ENCODE measurements at places on chromosomes 5 and 9.

GRCh38 chr9:120435091-120435490 lies 144.9 kb downstream of the CDK5RAP2 start:
- no peak for DNase-seq

- DNase-seq, result no peak
Observed at GRCh38 chr5:58456486-58456885, 3.4 kb downstream of the PLK2 start.

DNA sequence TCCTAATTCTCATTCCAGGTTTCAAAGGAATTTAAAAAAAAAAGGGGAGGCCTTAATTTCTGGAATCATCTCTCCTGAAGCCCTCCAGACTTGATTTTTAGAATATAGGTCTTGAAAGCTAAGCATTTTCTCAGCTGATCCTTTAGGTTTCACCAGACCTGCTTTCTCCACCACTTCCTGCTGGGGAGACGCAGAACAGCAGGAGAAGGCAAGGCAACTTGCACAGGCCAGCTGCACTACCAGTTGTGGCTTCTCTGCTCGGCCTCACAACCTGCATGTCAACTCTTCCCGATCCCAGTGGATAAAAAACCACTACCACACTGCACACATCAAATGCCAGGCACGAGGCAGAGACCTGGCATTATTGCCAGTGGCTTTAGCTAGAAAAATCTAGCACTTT lies 119.8 kb downstream of the SIL1 start:
- DNase-seq, result no peak

DNA sequence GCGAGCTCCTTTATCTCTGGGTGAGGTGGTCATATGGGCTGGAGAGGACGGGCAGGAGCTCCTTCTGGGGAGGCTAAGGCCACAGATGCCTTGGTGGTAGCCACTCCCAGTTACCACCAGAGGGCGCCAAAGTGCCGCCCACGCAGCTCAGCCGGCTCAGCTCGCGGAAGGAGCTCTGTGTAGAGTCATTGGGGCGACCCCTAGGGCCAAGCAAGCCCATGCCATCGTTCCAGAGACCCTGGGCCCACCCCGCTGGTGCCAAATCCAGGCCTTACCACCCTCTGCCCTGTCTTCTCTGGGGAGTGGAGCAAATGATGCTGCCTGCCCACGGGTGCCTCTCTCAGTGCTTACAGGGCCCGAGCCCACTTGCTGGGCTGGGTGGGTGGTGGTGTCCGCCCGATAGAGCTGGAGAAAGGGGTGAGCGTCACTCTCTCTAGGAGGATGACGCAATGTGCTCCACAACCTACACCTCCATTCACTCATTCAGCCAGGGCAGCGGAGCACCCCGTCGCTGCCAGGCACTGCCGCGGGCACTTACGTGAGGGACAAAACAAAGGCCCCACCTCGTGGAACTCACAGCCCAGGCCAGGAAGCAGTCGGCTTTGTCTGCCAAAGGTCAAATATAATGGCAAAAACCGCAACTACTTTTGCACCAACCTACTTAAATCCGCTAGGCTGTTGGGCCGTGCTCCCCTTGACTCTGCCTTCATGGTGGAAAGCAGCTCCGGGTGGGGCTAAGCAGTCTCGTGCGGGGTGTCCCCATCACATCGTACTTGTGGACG lies 13.8 kb downstream of the TSPAN17 start:
- peak; percentile 55 for DNase-seq

DNA sequence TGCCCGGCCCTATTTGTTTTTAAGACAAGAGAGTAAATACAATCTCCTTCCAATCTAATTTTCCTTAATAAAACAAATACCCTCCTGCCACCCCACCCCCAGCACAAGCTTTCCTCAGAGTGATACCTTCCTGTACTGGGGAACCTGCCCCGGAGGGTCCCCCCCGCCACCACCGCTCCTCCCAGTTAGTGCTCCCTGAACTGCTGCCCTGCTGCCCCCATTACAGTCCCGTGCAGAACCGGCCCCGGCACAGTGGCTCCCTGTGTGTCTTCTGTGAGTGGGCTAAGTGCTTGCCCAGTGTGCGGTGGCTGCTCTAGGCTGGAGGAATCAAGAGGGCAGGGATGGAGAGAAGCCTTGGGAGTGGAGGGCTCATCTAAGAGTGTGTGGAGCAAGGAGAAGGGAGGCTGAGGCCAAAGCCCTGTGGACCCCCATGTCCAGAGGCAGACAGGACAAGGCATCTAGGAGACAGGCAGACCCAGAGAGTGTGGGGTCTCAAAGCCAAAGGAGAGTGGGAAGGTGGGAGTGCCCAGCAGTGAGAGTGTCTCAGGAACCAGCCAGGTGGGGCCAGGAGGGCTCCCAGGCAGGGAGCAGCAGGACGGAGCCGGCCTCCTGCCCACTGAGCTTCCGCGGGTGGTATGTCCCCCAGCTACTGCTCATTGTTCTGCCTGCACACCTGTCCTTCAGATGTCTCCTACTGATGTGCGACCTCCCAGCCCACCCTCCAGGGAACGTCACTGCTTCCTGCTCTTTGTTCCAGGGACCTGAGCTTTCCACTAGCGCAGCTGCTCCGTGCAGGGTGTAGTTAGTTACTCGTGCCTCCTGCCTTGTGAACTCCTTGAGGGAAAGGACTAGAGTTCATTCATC lies 129.0 kb downstream of the DAB2IP start:
- no peak for DNase-seq

DNA sequence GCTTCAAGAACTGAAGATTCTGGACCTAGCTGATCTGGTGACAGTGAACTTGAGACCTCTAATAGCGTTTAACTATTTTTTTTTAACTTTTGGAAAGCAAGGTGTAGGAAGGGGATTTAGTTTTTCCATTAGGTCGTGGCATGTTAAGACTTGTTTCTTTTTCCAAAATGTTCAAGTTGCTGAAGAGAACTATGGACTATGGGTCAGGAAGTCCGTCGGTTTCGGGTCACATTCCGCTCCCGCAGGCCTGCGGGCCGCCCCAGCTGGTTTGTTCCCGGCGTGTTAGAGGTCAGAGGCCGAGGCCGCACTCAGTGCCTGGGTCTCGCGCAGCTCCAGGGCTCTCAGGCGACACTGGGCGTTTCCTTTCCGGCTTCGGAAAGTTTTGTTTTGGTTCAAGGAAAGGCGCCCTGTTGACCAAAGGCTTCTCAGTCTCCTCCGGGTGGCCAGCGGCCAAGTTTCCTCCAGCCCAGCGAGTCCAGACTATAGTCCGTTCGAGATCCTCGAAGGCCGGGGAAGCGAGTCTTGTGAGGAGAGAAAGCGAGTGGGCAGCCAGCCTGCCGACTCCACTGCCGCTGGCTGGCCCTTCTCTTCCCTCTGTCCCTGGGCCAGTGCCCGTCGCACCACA lies 586 bp upstream of the FCHO2 start:
- DNase-seq, result peak; percentile 7

- no peak for DNase-seq
Observed at GRCh38 chr5:97545886-97546535, 363.0 kb upstream of the RIOK2 start.

- no peak for DNase-seq
Observed at GRCh38 chr5:41275813-41276512, 62.6 kb upstream of the C6 start.

DNA sequence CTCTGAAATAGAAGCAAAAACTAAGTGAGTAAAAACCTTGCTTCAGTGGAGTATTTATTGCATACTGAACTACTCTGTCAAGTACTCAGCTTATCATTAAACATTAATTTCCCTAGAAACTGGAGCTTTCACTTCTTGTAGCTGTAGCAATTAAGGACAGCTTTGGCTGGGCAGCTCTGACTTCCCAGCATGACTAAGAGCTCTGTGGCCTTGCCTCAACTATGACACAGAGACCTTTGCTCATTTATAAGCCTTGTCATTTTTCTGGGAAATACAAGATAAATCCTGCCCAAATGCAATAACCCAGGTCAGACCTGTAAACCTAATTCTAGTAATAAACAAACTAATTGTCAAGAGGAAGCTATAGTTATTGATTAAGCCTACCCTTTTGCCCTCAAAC lies 65.4 kb upstream of the STK32A start:
- DNase-seq, result no peak

- DNase-seq, result no peak
Observed at GRCh38 chr5:54404568-54404967, 50.9 kb upstream of the HSPB3 start.

DNA sequence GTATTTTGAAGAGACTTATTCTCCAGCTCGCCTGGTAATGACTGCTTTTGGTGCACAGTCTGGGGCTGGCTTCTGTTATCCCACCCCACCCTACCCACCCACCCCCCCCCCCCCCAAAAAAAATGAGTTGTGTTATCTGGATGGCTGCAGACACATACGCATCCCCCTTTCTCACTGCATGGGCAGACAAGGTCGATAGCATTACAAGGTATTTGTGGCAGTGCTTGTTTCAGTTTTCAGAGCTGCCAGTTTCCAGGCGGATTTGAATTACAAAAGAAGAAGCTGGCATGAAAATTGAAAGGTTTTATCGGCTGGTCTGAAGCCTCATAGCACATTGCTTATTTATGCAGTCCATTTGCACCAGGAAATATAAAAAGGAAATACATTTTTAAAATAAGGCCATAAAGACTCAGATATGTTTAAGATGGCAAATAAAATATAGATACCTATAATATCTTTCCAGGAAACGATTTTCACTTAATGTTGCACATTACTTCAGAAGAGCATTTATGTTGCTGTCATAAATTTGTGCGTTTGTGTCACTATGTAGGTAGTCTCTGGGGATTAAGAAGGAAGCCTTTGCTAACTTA lies 85.1 kb upstream of the GRHPR start:
- DNase-seq, result no peak

GRCh38 chr5:76305269-76305668 lies 97.8 kb upstream of the IQGAP2 start:
- DNase-seq, result no peak

- DNase-seq, result peak; percentile 64
Observed at GRCh38 chr9:126805554-126806262, 868 bp downstream of the ZBTB43 start.

- DNase-seq, result no peak
Observed at GRCh38 chr5:161027763-161028162, 175.8 kb upstream of the ATP10B start.

DNA sequence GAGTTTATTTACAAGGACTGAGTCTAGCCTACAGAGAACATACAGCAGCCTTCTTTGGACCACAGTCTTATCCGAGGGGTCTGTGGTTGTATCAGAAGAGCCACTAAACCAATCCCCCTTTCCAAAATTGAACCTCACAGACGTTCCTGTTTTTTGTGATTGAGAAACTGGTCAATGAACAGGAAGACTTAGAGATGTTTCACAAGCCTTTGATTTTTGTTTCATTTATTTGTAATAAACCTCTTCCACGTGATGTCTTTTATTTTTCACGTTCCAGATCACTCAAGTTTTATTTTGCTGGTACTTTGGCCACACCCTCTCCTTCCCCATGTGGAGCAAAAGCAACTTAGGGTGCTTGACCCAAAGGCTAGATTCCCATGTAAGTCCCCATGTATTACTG lies 16.1 kb downstream of the CCT5 start:
- DNase-seq, result no peak

- DNase-seq, result no peak
Observed at GRCh38 chr5:172898843-172899369, 60.3 kb upstream of the RPL26L1 start.

- no peak for DNase-seq
Observed at GRCh38 chr9:131845305-131846298, 105.7 kb upstream of the RAPGEF1 start.

- DNase-seq, result no peak
Observed at GRCh38 chr5:98218838-98219237, 554.6 kb upstream of the RGMB start.

- no peak for DNase-seq
Observed at GRCh38 chr5:42531611-42532010, 108.4 kb downstream of the GHR start.

DNA sequence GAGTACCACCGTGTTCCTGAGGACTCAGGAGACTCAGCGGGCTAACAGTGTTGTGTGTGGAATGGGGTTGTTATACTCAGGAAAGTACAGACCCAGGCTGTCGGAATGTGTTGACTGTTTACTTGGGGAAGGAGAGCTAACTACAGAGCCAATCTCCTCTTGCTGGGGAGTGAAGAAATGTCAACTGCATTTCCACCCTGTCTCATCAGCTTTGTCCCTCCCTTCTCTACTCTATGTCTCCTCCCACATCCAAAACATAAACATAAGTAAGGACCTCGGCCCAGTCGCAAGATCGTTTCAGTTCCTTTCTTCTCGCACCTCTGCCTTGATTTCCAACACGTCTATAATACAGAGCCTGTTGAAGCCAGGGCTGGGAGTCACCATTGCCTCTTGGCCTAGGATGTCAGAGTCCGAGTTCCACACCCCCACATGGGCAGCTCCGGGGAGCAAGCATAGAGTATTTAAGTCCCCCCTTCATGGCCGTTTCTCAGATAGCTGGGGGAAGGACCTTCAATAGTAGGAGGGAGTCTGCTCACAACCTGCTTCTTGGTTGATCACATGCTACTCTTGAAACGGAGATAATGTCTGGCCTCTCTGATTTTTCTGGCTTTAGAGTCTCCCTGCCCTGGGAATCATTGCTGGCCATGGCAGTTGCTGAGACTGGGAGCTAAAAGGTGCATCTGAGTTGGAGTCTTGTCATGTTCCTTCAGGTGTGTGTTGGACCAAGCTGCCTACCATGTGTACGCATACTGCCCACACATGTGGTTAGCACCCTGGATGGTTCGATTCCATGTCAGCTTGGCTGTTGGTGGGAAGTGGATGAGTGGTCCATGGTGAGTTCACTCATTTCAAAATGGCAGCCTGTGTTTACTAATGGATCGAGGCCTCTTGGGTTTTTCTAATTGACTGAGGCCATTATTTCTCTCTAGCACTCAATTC lies 147.3 kb downstream of the MTX3 start:
- DNase-seq, result no peak

- DNase-seq, result no peak
Observed at GRCh38 chr5:75260708-75261107, 24.0 kb upstream of the ANKRD31 start.

DNA sequence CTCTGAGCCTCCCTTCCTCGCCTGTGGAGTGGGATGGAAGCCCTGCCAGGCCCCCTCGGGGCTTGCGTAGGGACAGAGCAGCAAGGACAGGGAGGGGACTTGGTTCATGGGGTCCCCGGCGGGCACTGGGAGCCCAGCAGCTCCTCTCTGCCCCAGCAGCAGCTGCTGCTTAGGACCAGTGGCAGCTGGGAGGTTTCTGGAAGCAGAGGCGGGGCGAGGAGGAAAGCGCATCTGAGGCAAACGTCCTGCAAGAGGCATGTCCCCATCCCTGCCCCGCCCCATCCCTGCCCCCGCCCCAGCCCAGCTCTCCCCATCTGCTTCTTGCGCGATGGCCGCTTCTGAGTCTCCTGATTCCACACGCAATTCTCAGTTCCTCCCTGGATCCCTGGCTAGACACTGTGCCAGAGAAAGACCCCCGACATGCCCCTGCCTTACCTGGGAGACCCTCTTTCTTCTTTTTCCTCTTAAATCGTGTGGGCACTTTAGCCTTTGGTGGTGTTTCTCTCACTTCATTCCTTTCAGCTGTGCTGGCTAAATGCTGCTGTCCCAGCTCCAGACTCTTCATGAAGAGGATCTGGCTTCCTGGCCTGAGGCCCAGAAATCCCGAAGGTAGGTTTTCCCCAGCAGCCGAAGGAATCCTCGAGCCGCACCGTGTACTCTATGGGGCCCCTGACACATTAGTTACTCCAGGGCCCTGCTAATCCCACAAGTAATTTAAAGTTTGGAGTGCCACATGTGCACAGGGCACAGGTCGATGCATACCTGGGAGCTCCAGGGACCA lies 4.4 kb upstream of the OR2S2 start:
- no peak for DNase-seq
